ENCODE measurements at places on chromosomes 16 and 17.

DNA sequence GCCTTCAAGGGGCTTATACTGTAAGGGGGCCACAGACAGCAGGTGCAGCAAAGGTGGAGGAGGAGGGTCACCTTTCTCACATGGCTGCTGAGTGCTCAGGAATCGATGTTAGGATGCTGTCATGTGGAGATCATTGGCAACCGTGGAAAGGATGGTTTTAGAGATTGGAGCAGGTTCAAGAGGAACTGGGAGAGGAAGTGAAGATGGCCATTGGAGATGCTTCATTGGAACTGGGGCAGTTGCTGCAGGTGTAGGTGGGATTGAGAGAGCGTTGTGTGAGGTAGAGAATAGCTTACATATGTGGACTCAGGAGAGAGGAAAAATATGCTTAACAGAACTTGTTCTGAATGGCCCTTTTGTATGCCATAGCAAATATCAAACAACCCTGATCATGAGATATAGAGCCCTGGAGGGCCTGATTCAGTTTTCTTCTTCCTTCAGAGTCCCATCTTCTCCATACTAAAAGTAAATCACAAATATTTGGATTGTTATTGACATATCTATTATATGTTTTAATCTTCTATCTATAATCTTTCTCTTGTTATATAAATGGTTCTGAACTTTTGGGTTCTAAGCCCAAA is 40.8 kb downstream of the LDHD start:
- no peak for DNase-seq

GRCh38 chr16:58040945-58041627 is 15.5 kb downstream of the MMP15 start:
- DNase-seq: no peak

- DNase-seq: no peak
These were observed 1.0 kb downstream of the FZD2 start for GRCh38 chr17:44558334-44558709.

- DNase-seq: no peak
These were observed 80.2 kb upstream of the CIBAR2 start for GRCh38 chr16:85192238-85193114.

DNA sequence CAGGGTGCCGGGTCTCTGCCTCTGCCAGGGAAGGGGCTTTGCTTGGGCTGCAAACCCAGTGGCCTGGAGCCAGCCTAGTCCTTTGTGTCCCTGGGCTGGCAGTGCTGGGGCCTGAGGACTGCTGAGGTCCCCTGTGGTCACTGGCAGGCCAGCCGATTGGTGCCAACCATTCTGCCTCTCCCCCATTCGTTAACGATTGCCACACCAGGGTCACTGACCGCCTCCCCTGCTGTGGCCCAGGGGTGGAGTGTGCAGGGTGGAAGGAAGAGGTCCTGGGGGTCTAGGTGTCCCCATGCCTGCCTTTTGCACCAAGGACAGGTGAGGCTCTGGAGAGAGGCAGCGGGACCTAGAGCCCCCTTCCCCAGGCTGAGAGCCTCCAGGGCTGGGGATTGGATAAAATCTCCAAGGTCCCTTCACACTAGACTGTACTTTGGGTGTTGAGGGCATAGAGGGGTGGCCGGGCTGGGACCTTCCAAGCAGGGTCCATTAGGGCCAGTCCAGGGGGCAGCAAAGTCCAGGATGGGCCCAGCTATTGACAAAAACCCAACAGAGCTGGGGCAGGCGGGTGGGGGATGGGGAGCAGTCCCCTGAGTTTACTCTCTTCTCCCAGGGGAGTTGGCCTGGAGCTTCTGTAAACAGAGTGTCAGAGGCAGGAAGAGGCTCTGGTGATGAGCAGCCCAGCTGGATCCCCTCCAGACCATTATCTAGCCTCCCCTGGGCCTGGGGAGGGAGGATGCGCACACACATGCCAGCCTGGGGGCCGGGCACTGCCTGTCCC is 1.1 kb downstream of the VASN start:
- DNase-seq: peak; percentile 82

GRCh38 chr16:57601801-57602478 is 26.5 kb upstream of the ADGRG1 start:
- DNase-seq: no peak

- peak; percentile 51 for DNase-seq
These were observed 25.8 kb downstream of the TTYH2 start for GRCh38 chr17:74239172-74239571.

- DNase-seq: no peak
These were observed 10.4 kb downstream of the ABR start for GRCh38 chr17:1169221-1169928.

DNA sequence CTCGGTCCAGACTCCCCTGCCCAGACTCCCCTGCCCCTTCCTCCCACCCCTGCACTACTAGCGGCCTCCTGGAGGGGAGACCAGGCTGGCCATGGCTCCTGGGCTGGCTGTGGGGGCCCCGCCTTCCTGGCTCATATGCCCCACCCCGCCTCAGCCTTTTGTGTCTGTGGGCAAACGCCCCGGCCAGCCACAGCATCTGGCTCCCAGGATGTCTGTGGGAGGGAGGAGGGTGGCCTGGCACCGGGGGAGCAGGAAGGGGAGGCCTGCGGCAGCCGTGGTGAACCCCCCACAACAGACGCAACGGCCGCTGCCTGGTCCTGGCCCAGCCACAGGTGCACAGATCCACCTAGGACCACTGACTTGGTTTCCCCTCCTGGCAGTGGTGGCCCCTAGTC is 32.9 kb downstream of the BAHCC1 start:
- no peak for DNase-seq

DNA sequence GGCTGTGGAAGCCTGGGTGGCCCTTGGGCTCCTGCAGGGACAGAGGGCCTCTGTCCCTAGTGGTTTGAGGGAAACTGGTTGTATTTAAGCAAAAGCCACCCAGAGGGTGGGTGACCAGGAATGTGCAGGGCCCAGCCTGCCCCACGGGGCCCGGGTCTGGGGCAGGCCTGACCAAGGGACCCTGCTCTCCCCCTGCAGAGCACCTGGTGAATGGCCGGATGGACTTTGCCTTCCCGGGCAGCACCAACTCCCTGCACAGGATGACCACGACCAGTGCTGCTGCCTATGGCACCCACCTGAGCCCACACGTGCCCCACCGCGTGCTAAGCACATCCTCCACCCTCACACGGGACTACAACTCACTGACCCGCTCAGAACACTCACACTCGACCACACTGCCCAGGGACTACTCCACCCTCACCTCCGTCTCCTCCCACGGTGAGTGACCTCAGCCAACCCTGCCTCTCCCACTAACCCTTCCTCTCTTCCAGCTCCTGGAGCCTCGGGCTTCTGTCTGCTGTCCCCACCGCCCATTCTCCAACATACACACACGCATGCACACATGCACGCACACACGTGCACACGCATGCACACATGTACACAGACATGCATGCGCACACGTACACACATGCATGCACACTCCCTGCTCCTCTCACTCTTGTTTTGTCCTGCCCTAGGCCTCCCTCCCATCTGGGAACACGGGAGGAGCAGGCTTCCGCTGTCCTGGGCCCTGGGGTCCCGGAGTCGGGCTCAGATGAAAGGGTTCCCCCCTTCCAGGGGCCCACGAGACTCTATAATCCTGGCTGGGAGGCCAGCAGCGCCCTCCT is 10.4 kb downstream of the GALK1 start:
- DNase-seq: no peak

GRCh38 chr17:76135810-76136188 is 5.2 kb downstream of the FOXJ1 start:
- DNase-seq: no peak

DNA sequence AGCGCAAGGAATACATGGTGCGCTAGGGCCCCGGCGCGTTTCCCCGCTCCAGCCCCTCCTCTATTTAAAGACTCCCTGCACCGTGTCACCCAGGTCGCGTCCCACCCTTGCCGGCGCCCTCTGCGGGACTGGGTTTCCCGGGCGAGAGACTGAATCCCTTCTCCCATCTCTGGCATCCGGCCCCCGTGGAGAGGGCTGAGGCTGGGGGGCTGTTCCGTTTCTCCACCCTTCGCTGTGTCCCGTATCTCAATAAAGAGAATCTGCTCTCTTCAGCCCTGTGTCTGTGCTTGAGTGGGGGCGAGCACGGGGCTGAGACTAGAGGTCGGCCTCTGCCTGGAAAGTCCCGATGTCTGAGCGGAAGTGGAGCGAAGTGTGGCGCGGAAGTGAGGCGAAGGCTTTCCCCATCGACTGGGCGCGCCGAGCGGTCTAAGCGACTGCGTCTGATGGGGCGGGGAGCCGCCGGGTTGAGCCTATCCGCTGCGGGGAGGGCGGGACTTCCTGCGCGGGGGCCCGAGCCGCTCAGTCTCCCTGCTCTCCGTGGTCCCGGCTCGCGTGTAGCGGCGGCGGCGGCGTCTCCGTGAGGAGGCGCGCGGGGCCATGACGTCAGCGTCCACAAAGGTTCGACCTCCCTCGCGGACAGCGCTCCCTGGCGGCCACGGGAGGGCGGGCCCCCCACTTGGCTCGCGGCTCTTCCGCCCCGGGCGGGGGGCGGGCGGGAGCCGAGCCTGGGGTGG is 2.0 kb downstream of the RNASEK start:
- DNase-seq: peak; percentile 98

DNA sequence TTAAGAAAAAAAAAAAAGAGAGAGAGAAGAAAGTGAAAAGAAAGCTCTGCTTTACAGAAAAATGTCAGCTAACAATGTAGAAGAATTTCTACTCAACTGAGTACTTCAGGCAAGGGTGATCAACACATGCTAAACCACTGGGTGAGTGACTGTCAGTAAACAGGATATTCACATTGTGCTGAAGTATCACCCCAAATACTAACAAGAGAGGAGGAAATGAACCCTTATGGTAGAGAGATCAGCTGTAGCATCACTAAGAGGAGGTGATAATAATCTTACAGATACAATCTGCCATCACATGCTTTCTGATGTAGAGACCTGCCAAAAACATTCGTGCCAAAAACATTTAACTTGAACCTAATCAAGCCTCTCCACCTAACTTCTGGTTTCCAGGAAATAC is 30.7 kb upstream of the ICAM2 start:
- no peak for DNase-seq

DNA sequence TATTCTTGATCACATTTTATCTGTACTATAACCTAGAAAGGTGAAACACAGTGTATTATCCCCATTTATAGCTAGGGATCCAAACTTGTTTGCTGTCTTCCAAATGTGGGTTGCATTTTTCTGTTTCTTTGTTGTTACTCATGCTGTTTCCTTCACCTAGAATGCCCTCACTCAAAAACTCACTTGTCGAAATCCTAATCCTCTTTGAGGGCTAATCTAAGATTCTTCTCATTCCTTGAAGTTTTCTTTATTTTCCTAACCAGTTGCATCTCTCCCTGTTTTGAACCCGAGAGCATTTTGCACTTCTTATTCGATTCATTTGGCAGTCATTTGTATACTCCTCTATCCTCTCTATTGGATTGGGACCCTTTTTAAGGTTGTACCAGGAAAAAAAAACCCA is 9.6 kb downstream of the CALCOCO2 start:
- peak; percentile 19 for DNase-seq

DNA sequence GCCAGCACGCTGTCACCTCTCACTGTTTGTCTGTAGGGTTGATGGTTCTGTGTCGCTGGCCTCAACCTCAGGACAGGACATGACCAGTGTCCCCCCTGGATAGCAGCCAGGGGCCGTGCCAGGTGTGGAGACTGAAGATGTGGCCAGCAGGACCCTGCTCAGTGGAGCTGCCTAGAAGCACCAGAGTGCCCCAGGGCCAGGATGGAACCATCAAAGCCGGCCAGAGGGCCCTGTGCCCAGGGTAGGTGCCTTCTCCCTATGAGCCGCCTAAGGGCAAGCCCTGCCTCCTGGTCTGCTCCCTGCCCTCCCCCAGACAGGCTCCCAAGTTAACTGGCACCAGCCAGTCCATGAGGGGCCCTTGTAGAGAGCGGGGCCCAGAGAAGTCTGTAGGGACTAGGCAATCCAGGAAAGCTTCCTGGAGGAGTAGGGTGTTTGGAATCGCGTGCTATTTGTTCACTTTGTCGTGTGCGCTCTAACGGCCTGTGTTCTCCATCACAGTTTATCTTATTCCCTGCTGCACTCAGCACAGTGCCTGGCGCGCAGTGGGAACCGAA is 546 bp upstream of the NDUFB10 start:
- no peak for DNase-seq

- DNase-seq: no peak
These were observed 355.8 kb downstream of the SNX29 start for GRCh38 chr16:12332167-12332952.

DNA sequence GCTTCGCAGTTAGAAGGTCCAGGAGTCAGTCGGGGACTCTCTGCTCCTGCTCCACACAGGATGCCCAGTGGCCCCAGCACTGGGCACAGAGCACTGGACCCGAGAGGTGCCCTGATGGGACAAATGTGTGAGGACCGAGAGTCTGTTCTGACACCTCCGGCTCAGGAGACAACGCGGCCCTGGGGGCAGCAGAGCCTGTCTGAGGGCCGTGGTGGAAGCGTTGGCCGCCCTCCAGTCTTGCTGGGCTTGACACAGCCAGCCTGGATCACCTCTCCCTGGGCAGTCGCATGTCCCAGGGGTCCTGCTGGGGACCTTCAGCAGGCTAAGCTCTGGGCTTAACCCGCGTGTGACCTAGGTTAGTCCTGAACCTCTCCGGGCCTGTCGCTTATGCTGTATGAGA is 23.1 kb downstream of the LGALS9 start:
- no peak for DNase-seq

DNA sequence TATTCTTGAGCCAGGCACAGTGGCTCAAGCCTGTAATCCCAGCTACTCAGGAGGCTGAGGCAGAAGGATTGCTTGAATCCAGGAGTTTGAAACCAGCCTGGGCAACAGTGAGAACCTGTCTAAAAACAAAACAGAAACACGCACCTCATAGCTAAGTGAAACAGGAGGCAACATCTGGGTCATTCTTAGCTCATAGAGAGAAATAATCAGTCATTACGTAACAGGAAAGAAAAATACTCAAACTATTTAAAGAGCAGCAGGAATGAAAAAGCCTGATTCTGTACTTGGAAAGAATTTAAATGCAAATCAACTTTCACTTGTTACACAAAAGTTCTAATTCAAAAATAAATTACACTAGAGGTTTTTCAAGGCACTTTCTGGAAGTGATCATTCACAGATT is 17.2 kb downstream of the CHCT1 start:
- DNase-seq: peak; percentile 28

DNA sequence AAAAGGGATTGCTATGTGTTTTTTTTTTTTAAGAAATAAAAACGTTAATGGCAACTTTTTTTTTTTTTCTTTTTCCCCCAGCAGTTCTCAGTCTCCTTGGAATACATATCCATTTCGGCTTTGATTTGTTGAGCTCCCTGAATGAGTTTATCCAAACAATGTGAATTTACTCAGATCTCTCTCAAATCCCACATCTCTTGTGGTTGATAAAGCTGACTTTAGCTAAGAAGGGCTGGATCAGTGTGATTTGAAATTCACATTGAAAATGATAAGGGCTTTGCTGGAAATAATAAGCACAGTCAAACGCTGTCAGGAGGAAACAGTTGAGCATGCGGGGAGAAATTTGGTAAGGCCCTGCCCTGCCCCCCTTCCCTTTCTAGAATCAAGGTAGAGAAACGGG is 74.1 kb upstream of the IRX3 start:
- DNase-seq: no peak

Data from fibroblast of skin of abdomen (primary cell).